Inflammatory macrophage treated with lipopolysaccharide for 1 hour (primary cell): ENCODE measurements at places on chromosomes 16 and 17.

DNA sequence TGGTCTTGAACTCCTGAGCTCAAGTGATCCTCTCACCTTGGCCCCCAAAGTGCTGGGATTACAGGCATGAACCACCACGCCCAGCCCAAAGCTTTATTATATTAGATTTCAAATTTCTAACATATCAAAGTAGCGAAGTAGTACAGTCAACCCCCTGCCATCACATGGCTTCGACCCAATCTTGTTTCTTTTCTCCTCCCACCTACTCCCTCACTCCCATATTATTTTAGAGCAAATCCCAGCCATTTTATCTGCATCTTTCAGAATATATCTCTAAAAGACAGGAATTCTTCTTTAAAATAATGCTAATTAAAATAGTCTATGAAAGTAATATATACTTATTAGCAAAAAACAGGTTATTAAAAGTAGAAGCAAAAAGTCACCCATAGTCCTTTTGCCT, 893 bp downstream of the IGSF6 start:
- peak; percentile 47 for DNase-seq

GRCh38 chr17:57302690-57303465, 46.6 kb downstream of the MSI2 start:
- DNase-seq, result peak; percentile 51

- DNase-seq, result peak; percentile 54
These were observed at the start of gene RNF43 for GRCh38 chr17:58417300-58418092. Gene RNF43 (minus strand): TSS chr17:58417534. CDS start chr17:58415577, 1,957 bp downstream.

DNA sequence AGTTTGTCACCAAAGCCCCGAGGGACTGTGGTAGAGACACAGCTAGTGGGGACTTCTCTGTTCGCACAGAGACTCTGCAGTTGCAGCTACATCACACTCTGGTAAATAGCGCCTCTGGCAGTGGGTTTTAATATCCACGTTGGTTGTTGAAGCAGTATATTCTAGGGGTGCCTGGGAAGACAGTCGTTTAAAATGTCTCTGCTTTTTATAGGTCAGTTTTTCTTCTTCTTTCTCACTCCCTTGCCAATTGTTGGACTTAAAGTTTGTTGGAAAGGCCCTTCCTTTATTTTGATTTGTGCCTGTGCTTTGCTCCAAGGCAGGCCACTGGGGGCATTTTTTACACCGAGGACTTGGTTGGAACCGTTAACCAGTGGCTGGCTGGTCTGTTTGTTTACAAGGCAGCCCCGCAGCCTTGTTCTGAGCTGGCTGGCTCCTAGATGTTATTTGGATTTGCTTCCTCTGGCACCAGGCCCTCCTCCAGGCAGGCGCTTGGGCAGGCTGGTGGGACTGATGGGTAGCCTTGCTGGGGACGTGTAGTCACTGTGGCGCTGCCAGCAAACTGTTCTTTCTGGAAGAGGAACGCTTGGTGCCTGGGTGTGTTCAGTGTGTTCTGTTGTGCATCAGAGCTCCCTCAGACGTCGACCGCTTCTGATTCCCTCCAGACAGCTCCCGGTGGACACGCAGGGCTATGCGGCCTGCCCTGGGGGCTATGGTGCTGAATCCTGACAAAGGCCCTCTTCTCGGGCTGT, 218.2 kb upstream of the CHMP6 start:
- DNase-seq, result no peak

DNA sequence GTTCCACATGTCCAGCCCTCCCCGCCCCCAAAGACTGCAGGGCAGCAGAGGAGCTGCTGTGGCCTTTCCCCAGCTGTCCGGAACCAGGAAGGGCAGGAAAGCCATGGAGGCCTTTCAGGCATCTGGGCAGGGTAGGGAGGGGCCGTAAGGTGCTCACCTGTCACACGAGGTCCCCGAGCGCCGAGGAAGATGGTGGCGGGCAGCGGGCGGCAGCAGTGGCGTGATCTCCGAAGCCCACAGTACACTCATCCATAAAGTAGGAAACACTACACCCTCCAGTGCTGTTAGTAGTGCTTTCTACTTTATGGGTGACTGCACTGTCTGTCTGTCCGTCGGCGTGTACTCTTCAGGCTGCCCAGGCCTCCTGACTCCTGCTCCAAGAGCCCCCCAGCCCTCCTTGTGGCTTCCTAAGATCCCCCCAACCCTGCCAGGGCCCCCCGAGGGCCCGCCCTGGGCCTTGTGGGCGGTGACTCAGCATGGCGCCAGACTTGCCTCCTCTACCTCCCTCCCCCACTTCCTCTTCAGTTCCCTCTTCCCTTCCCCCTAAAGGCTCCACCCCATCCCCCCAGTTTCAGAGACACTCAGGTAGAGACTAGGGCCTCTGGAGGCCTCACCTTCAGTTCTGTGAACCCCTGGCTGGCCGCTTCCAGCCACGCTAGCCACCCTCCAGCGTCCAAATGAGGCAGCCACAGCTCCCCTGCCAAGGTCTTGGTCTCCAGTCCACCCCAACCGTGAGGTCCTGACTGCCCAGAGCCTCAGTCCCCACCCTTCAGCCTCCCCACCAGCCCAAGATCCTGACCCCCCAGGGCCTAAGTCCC, 2.6 kb upstream of the TSPOAP1 start:
- peak; percentile 70 for DNase-seq

DNA sequence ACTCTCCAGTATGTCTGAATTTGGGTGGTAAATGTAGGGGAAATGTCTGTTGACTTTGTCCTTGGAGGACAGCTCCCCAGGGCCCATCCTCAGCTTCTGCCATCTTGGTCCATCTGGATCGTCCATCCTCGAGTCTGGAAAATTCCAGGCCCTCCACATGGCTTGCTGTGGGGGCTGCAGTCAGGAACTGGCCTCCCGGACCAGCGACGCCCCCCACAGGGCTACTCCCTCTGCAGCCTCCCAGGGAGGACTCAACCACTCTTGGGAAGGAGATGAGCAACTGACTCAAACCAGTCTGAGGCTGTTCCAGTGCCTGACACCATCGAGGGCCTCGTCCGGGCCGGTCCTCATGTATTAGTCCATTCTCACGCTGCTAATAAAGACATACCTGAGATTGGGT, 5.5 kb upstream of the ZG16B start:
- no peak for DNase-seq

- DNase-seq, result no peak
These were observed 3.9 kb upstream of the CACNG4 start for GRCh38 chr17:66960613-66961012.

DNA sequence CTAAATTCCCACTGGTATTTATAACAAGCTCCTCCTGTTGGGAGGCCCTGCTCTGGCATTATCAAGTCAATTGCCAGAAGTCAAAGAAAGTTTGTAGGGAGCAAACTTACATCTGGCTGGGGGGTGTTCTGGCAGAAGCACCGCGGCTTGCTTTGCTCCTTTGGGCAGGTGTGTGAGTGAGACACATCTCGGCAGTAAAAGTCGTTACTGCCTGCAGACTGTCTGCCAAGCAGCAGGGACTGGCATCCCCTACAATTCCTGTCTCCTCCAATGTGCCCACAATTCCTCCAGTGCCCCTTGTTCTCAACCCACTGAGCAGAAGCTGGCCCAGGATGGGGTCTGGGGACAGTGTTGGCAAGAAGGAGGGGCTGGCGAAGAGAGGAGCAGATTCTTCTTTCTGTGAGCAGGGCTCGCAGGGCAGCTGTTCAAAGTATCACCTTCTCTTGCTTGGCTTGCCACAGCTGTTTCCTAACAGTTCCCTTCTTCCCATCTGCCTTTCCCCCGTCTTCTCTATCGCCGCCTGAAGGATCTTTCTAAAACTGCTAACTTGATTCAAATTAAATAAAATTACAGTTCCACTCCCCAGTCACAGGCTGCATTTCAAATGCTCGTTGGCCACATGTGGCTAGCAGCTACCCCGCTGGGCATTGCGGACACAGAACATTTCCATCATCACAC, 30.2 kb downstream of the SPACA3 start:
- DNase-seq, result no peak

DNA sequence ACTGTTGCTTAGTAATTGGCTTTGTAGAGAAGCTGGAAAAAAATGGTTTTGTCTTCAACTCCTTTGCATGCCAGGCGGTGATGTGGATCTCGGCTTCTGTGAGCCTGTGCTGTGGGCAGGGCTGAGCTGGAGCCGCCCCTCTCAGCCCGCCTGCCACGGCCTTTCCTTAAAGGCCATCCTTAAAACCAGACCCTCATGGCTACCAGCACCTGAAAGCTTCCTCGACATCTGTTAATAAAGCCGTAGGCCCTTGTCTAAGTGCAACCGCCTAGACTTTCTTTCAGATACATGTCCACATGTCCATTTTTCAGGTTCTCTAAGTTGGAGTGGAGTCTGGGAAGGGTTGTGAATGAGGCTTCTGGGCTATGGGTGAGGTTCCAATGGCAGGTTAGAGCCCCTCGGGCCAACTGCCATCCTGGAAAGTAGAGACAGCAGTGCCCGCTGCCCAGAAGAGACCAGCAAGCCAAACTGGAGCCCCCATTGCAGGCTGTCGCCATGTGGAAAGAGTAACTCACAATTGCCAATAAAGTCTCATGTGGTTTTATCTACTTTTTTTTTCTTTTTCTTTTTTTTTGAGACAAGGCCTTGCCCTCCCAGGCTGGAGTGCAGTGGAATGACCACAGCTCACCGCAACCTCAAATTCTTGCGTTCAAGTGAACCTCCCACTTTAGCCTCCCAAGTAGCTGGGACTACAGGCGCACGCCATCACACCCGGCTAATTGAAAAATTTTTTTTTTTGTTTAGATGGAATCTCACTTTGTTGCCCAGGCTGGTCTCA, 6.2 kb upstream of the TMEM235 start:
- DNase-seq, result no peak

GRCh38 chr17:82599674-82600661, 48.3 kb downstream of the WDR45B start:
- DNase-seq, result no peak

DNA sequence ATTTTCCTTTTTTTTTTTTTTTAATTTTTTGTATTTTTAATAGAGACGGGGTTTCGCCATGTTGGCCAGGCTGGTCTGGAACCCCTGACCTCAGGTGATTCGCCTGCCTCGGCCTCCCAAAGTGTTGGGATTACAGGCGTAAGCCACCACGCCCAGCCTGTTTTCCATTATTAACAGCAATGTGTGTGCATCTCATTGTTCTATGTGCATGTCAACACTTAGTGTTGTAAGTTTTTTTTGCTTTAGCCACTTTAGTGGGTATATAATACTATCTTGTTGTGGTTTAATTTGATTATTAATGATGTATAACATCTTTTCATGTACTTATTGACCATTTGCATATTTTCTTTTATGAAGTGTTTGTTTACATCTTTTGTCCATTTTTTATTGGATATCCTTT, 32.8 kb upstream of the BHLHA9 start:
- no peak for DNase-seq

DNA sequence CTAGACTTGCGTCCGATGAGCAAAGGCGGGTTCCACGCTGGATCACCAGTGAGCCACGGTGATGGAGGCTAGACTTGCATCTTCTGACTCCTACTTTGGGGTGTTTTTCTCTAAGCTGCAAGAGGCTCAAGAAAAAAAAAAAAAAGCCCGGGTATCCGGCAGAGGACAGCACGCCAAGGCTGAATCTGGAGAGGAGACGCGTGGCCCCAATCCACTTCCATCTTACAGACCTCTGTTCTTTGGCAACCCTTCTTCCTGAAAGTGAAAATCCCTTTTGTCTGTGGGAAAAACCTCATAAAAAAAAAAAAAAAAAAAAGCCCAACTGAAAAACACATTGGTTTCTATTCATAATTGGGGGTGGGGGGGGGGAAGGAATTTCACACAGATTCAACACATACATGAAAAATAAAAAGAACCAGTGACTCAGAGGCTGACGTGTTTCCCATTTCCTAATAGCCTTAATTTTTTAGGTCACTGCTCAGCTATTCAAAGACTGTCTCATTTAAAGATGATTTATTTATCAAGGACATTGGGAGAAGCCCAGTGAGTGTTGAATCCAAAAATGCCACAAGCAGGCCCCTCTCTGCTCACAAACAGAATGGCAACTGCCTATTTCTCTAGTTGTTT, 258.3 kb downstream of the FOXL1 start:
- no peak for DNase-seq

- no peak for DNase-seq
These were observed 153.6 kb downstream of the C16orf95 start for GRCh38 chr16:87163637-87164036.

GRCh38 chr17:66200685-66201092, 8.8 kb upstream of the CEP112 start:
- DNase-seq, result peak; percentile 17

- DNase-seq, result peak; percentile 31
These were observed at the start of gene RTN4RL1 for GRCh38 chr17:2025220-2025621. Gene RTN4RL1 (minus strand): TSS chr17:2025334. CDS start chr17:2024865, 469 bp downstream.

DNA sequence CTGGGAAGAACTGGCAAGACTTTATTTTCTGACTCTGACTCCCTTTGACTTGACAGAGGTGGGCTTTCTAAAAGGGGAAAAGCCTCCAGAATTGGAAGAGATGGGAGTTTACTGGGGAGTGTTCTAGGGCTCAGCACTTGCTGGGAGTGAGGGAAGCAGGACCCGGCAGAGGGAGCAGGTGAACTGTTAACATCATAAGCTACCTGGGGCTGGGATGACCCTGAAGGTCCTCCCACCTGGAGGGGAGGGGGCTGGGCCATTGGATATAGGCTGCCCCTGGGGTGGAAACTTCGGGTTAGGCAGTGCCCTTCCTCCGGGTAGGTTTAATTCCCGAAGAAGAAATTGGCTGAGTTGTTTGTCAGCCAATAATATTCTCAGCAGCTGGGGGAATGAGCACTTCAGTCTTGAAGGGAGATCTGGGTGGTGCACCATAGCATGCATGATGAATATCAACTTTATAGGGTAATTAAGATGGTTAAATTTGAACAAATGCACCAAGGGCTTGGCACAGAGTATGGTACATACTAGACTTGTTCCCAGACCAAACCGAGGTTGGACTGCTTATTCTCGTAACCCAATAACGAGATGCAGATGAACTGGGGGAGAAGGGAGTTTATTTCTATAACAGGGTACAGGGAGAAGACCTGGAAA, 337.0 kb downstream of the HAPSTR1 start:
- no peak for DNase-seq

DNA sequence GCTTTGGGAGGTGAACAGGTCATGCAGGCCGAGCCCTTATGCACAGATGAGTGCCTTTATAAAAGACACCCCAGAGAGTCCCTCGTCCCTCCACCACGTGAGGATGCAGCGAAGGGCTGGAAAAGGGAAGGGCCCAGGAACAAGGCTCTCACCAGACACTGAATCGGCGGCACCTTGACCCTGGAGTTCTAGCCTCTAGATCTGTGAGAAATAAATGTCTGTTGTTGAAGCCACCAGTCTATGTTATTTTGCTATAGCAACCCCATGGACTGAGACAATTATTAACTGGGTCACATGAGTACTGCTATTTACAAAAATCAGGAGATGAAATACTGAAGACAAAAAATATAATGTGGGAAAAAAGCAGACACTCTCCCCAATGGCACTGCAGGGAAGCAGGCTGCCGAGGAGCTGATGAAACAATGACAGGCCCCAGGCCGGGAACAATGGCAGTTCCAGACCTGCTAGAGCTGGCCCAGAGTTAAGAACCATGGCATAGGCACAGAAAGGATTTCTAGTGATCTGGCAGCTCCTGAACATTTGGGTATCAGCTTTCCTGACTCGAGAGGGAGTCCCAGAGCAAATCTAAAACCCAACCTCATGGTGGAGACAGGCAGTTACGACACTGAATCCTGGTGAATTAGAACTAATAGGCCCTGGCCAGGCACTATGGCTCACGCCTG, 17.8 kb upstream of the GGA2 start:
- no peak for DNase-seq
